ENCODE measurements at places on chromosomes 6 and 20. TPM values are rescaled to one million over a fixed set of nuclear protein-coding genes. Genes with fewer than 3 reads are reported as not detected.

TMEM170B gene
- polyA plus RNA-seq, result 0.37 TPM

GPSM3 gene
- polyA plus RNA-seq, result 148 TPM

CYP24A1 gene
- polyA plus RNA-seq, result not detected

OOEP gene
- polyA plus RNA-seq, result not detected

BPI gene
- not detected for polyA plus RNA-seq

MAPK14 gene
- 43.2 TPM for polyA plus RNA-seq

GNMT gene
- polyA plus RNA-seq, result not detected

HMGN3 gene
- 80.2 TPM for polyA plus RNA-seq

CASS4 gene
- polyA plus RNA-seq, result 10.7 TPM

OR2J3 gene
- polyA plus RNA-seq, result not detected

XKR7 gene
- not detected for polyA plus RNA-seq

STX11 gene
- polyA plus RNA-seq, result 1.9 TPM

ULBP1 gene
- polyA plus RNA-seq, result not detected

RNF182 gene
- not detected for polyA plus RNA-seq

CAP2 gene
- not detected for polyA plus RNA-seq

PGC gene
- polyA plus RNA-seq, result not detected

TMC2 gene
- not detected for polyA plus RNA-seq

DEFB112 gene
- not detected for polyA plus RNA-seq

ZKSCAN8 gene
- 0.52 TPM for polyA plus RNA-seq

GFOD1 gene
- polyA plus RNA-seq, result not detected

RIMS4 gene
- polyA plus RNA-seq, result not detected

LAMP5 gene
- polyA plus RNA-seq, result not detected
